ENCODE measurements at places on chromosomes 6 and 20.
A peak's percentile ranks its signal among the peaks of the same experiment; 100 is the strongest.

- peak; percentile 85 for DNase-seq
Observed at GRCh38 chr6:140062043-140063020, 687.9 kb upstream of the CITED2 start.

DNA sequence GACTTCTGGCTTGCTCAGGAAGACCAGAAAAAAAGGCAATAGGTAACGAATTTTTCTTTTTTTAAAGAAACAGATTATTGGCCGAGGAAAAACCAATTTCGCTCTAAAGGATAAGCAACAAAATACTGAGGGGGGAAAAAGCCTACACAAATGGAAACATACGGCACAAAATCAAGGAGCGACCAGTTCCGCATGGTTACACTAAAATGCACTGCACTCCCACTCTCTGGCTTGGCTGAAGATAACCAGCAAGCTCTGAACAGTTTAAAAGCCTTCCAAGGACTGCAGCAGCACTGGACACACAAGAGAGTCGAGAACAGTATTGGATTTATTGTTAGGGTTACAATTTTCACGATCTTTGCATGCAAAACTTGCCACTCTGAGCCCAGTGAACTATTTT is 881 bp upstream of the MAP7 start:
- no peak for DNase-seq

- DNase-seq: no peak
Observed at GRCh38 chr6:87909849-87910248, 137.8 kb upstream of the SPACA1 start.

DNA sequence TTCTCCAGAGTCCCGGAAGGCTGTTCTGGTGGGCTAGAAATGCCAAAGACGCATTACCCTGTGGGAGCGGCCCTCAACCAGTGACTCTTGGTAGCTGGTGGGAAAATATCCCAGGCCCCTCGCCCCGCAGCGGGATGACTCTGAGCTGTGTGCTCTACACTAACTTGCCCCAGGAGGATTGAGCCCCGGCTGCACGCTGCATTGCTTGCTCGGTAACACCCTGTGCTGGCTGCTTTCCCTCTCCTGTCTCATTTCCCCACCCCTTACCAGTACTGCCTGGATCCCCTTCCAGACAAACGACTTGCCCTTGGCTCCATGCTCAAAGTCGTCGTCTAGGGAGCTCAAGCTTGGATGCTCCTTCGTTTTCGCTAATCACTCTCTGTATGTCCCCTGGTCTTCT is 411.8 kb upstream of the SULF2 start:
- DNase-seq: no peak

DNA sequence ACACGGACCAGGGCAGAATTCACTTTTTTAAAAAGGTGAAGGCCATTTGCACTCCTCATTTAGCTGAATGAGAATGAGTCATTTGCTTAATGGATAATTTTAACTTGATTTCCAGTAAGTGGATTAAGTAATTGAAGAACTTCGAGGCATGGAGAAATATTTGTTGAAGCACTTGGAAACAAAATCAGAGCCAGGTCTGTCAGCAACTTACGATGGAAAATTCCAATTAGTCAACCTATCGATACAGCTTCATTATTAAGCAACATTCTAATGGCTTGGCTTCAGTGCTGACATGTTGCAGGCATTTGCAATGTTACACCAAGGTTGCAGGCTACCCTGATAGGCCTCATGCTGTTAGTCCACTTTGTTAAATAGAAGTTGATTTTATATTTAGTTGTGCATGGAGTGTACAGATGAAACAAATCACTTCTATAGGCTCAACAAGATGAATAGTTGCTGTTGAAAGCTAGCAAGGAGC is 423.5 kb upstream of the SLC35B3 start:
- DNase-seq: no peak

GRCh38 chr20:52724541-52724940 is 247.6 kb upstream of the TSHZ2 start:
- DNase-seq: no peak

DNA sequence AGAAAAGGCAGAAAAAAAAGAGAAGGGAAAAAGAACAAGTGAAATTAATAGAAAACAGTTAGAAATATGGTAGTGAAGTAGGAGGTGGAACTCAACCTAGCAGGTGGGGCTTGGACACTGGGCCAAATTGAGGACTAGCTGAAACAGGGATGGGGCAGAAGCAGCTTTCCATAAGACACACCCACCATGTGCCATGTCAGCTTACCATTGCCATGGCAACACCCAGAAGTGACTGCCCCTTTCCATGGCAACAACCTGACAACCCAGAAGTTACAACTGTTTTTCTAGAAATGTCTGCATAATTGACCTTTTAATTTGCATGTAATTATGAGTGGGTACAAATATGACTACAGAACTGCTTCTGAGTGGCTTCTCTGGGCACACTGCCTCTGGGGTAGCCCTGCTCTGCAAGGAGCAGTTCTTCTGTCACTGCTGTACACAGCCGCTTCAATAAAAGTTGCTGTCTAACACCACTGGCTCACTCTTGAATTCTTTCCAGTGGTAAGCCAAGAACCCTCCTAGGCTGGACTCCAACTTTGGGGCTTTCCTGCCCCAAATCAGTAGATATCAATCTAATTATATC is 35.9 kb upstream of the SLC24A3 start:
- peak; percentile 7 for DNase-seq

- no peak for DNase-seq
Observed at GRCh38 chr20:53874706-53875105, 195.7 kb downstream of the BCAS1 start.

DNA sequence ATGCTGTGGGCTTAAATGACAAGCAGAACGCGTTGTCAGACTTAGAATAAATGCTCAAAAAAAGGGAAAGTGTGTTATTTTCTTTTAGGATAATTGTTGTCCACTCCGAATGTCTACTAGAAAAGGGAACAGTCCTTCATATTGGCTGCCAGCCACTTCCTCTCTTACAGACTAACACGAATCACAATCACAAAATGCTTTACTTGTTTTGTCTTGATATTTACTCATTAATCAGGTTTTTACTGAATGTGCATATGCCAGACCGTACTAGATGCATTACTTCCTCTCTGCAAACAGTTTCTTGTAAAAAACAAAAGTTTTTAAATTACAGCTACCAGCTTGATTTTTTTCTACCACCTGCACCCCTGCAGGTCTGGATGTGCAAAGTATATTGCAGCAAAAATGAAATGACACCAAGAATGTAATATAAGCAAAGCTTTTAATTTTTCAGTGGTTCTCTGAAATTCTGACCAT is 821 bp downstream of the DHX35 start:
- no peak for DNase-seq

DNA sequence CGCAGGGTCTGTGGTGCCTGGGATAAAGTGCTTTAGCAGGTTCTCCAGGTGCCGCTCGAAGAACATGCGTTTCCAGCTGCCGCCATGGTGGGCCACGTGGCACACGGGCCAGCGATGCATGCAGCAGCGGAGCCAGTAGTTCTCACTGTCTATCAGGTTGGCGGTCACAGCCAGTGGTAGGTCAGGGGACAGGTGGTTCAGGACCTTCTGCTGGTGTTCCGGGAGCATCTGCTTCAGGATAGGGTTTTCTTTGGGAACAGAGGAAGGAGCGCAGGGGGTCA is 16.0 kb downstream of the TMEM151B start:
- no peak for DNase-seq

- no peak for DNase-seq
Observed at GRCh38 chr6:6870921-6871320, 236.8 kb upstream of the RREB1 start.

DNA sequence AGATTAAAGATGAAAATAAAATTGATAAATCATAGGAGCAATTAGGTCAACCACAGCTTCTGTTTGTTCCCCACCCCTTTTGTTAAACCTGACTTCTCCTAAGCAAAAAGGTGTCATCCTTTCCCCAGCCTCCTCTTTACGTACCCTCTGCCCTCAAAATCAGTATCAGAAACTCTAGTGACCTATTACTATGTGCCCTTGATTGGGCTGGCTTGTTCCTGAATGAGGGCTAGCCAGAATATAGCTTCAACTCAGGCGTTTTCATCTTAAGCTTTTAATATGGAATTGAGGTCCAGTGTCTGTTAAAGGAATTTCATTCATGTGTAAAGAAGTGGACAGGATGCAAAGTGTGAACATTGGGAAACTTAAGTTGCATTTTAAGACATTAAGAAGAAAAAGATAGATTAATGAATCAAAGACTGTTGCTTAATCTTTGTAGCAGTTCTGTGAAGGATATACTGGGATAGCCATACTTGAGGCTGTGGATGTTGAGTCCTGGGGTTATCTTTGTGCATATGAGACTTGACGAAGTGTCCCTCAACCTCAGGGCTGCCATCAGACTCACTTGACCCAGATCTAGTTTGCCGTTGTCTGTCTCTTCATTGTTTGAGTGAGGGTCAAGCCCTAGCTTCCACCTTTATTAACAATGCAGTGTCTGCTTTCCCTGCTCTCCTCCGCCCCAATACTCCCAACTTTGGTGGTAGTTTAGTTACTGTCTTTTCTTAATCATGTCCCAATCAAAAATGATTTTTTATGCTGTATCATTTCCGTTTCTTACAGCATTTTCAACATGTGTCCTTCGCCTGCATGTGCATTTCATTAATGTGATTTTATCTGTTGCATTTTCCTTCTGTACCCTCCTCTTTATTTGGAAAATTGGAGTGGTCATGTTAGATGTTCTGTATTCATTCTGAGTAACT is 1.9 kb downstream of the TBPL1 start:
- no peak for DNase-seq

DNA sequence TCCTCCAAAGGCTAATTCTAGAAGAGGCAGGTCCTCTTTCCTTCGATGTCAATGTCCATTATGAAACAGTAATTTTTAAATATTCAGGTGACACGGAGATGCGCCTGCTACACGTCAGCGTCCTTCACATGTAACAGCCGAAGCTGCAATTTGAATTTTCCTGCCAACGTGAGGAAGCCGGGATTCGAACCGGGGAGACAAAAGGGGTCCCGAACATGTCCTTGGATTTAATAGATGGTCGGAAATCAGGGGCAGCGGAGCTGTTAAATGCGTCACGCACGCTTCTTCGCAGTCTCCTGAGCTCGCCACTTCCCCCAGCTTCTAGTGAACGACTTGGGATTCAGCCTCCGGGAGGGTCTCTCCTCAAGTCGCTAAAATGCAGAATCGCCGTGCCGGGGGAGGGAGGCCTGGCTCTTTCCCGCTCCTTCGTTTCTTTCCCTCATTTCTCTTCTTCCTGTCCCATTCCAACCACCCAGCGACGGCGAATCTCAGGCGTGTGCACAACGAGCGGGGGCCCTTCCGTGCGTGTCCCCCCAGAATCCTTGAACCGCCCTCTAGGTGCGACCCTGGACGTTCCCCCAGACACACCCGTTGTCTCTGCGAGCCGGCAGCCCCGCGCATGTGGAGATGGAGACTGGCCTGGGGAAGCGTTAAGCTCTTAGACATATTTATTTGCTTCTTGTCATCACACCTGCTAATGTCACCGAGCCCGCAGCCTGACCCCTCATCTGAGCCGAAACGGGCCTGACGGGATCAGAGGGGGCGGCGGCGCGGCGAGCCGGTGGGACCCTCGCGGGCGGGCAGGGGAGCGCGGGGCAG is 1.3 kb upstream of the FOXC1 start:
- no peak for DNase-seq

- no peak for DNase-seq
Observed at GRCh38 chr20:31663524-31663837, 25.8 kb downstream of the COX4I2 start.

GRCh38 chr6:15447546-15448267 is 201.8 kb downstream of the JARID2 start:
- no peak for DNase-seq

DNA sequence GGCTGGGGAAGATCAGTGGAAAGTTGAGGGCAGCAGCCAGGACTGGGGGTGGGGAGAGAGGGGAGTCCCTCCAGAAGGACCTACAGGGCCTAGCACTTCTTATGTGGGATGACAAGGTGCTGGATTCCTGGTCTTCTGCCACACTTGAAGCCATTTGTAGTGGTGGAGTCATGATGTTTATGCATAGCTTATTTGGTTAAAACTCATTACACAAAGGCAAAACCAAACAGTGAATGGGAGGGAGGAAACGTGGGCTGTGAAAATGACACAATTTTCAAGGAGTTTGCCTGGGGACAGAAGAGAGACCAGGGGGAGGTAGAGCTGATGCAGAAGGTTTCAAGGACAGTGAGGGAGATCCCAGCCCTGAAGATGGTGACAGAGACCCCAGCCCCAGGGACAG is 50.8 kb downstream of the DACT2 start:
- DNase-seq: no peak

DNA sequence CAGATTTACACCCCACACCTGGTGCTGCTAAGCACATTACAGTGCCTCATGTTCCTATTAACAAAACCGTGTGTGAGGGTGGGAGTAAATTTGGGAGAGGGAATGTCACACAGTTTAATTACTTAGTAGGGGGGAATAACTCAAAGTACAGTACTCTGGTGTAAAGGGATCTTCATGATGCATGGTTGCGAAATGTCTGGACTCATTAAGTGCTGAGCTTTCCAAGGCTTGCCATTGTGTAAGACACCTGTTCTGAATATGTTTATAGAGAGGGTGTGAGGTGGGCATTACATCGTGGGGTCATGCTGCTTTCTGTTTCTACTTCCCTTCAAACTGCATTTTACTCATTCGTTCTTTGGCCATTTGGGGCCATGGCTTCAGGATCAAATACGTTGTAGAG is 181.2 kb downstream of the ADGRG6 start:
- DNase-seq: peak; percentile 14

DNA sequence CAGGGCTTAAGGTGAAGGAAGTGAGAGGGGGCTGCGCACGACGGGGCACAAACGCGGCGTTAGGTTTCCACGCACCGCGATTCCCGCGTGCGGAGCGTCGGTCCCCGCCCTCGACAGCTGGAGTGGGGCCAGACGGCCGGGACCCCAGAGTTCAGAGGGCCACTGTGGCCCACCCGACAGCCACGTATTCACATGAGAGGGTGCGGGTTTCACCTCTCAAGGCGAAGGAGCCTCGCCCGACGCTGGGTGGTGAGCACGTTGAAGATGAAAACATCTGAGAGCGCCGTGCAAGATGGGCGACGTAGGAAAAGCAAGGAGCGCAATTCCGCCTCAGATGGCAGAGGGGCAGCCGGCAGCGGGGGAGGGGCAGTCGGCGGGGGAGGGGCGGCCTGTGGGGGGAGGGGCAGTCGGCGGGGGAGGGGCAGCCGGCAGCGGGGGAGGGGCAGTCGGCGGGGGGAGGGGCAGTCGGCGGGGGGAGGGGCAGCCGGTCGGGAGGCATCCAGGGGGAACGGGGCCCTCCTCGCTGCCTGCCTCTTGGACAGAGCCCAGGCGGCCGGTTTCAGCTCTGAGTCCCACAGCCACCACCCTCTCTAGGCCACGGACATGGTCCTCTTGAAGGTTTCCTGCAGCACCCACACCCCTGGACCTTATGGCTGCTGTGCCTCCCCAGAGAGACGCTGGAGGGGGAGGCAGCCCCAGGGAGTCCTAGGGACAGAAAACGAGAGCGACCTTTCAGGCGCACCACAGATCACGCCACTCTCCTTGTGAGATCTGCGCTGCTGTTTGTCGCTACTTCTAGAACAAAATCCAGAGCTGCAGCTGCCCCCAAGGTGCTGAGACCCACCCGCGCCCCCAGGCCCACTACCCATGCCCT is 113.7 kb downstream of the DLL1 start:
- no peak for DNase-seq

- DNase-seq: no peak
Observed at GRCh38 chr6:34746104-34746846, 11.0 kb upstream of the SNRPC start.

GRCh38 chr6:12228447-12229146 is 61.6 kb upstream of the EDN1 start:
- no peak for DNase-seq

GRCh38 chr6:21965016-21965415 is 331.8 kb downstream of the PRL start:
- DNase-seq: no peak

Data from A673 (cell line).